ENCODE measurements at places on chromosomes 6 and 20. TPM values are rescaled to one million over a fixed set of nuclear protein-coding genes. Genes with fewer than 3 reads are reported as not detected.

Gene NR2E1
- total RNA-seq: not detected

Gene KPNA5
- 10.3 TPM for total RNA-seq

Gene HUS1B
- total RNA-seq: 0.40 TPM

Gene MACROD2
- total RNA-seq: not detected

Gene BEND6
- not detected for total RNA-seq

DNA sequence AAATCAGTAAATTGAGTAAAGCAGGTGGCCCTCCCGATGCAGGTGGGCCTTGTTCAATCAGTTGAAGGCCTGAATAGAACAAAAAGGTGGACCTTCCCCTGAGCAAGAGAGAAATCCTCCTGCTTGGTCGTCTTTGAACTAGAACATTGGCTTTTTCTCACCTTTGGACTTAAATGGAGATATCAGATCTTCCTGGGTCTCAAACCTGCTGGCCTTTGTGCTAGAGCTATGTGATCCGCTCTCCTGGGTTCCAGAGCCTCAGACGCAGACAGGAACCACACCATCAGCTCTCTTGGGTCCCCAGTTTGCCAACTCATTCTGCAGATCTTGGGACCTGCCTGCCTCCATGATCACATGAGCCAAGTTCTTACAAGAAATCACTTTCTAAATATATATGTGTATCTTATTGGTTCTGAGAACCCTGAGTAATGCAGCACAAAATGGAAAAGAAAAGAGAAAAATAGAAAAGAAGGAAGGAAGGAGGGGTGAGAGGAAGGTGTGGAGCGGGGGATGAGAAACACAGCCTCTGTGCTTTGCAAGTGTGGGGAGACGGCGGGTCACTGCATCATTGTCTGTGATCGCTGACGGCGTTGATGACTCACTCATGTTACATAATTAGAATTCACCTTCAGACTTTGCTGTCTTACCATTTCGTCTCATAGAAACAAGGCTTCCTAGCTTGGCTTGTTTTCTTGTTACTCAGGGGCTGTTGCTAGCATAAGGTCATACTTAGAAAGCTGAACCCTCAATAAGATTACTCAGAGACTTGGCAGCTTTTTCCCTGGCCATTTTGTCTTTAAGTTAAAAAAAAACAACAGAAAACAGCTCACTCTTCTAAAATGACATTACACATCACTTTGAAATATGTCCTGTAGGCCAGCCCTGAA lies 85.7 kb upstream of the NEDD9 start:
- H3K27ac ChIP-seq: peak overlapping the region; percentile 91
- DNase-seq: peak; percentile 92
- H3K27me3 ChIP-seq: no peaks in the 10 kb centered on the region
- no peak overlapping the region for H3K4me3 ChIP-seq
- peaks cover 47% of the 10 kb centered on the region for H3K36me3 ChIP-seq

GRCh38 chr20:46196990-46197389 lies 78.9 kb downstream of the CD40 start:
- DNase-seq: no peak
- H3K36me3 ChIP-seq: no peaks in the 10 kb centered on the region
- H3K27me3 ChIP-seq: peaks cover 25% of the 10 kb centered on the region
- no peak overlapping the region for H3K4me3 ChIP-seq

DNA sequence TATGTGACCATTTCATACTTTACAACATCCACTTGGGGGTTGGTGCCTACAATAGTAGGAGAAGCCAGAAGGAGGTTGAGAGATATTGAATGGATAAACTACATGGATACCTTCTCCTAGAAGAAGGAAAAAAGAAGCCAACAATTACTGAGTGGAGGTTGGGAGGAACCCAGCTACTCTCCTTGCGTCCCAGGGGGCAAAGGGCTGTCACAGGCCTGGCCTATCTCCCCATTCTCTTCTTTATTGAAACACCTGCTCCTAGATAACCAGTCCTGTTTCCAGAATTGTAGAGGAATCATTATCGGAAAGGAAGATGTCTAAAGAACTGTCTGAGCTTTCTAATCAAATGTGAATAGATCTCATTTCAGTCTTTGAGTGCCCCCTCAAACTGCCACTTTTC lies 115.1 kb downstream of the MAP7 start:
- H3K4me3 ChIP-seq: no peak overlapping the region
- no peak for DNase-seq
- H3K36me3 ChIP-seq: no peaks in the 10 kb centered on the region
- no peak overlapping the region for H3K27ac ChIP-seq
- H3K4me1 ChIP-seq: no peaks in the 10 kb centered on the region
- H3K27me3 ChIP-seq: peaks cover 6% of the 10 kb centered on the region

DNA sequence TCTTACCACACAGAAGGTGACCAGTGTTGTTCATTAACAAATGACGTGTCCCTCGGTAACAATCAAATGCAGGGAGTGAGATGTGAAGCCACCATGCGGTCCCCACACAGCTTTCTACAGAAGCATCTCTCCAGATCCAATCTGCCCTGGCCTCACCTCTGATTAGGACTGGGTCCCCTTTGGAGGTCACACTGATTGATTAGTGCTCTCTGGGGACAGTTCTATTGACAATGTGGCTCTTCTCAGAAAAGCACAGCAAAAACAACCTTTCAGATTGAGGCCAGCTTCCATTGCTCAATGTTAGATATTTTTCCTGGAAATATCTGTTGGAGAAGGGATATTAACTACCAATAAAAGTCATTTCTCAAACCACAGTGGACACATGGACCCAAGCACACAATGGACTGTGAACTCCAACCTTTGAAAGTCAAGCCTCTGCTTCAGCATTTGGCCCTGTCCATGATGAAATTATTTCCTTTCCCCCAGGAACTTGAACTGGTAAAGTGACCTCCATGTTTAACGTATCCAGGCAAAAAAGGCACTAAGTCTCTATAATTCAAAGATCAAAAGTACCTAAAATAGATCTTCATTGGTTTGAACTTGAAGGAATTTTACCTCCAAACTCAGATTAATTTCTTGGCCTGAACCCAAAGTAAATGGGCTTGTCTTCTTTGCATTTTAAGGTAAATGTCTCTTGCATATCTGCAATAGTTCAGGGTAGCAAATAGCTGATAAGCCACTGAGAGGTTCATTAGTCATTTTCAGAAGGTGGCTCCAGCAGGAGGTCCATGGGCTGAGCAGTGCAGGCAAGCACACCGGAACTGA lies 118.5 kb downstream of the FOXA2 start:
- no peak for DNase-seq
- H3K4me1 ChIP-seq: no peaks in the 10 kb centered on the region
- no peak overlapping the region for H3K4me3 ChIP-seq
- peaks cover 1% of the 10 kb centered on the region for H3K27me3 ChIP-seq

- no peak overlapping the region for H3K27ac ChIP-seq
- peaks cover 21% of the 10 kb centered on the region for H3K36me3 ChIP-seq
- peaks cover 29% of the 10 kb centered on the region for H3K4me1 ChIP-seq
- no peaks in the 10 kb centered on the region for H3K27me3 ChIP-seq
- H3K4me3 ChIP-seq: no peak overlapping the region
Measured at GRCh38 chr6:30043744-30044143, 17.3 kb upstream of the POLR1H start.

- no peaks in the 10 kb centered on the region for H3K27me3 ChIP-seq
- H3K4me1 ChIP-seq: peaks cover 4% of the 10 kb centered on the region
- no peak for DNase-seq
- H3K4me3 ChIP-seq: no peak overlapping the region
- H3K27ac ChIP-seq: no peak overlapping the region
- no peaks in the 10 kb centered on the region for H3K36me3 ChIP-seq
Measured at GRCh38 chr6:116405138-116405537, 34.4 kb downstream of the DSE start.

DNA sequence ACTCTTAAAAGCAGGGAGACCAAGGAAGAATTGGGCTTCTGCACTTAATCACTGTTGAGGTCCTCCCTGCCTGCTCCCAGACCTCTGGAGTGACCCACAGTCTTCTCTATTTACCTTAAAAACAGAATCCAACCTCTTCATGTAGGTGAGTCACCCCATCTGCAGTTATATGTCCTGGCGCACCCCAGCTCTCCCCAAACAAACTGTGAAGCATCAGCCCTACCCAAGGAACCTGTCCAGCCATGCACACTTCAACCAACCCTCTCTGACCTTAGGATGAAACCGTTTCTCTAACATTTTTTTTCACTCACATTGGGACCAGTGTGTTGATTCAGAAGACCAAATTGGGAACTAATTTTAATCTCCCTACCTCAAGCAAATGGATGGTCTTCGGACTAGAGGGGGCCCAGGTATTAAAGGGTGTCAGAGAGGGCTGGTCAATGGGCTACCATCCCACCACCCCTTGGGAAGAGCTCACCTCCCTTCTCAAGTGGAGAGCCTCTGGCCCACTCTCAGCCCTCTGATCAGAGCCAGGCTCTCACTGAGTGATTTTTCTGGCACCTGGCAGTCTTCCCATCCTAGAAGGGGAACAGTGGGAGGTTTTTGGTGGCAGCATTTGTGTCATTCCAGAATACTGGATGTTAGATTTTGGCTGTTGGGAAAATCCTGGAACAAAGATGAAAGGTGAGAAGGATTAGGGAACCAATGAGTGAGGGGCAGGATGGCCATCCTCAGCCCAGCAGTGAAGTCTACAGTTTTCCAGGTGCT lies 203.6 kb downstream of the LRFN2 start:
- H3K27ac ChIP-seq: no peak overlapping the region
- H3K36me3 ChIP-seq: no peaks in the 10 kb centered on the region
- DNase-seq: no peak
- no peak overlapping the region for H3K4me3 ChIP-seq
- H3K4me1 ChIP-seq: peaks cover 21% of the 10 kb centered on the region

DNA sequence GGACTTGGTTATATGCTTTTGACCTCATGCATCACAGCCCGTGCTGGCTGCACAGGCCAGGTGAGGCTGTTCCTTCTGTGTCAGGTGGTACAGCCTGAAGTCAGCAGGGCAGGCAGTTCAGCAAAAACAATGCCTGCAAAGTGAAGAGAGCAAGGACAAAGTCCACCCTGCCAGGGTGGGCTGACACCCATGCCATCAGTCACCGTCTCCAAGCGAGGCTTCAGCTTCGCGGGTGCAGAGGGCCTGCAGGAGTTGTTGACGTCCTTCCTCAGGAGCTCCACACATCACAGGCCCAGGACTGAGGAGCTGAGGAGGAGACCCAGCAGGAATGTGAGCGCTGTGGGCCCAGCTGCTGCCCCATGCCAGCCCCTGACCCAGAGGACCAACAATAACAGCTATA lies 111.3 kb downstream of the SASH1 start:
- H3K4me3 ChIP-seq: no peak overlapping the region
- no peak overlapping the region for H3K27ac ChIP-seq
- DNase-seq: no peak
- peaks cover 16% of the 10 kb centered on the region for H3K27me3 ChIP-seq

DNA sequence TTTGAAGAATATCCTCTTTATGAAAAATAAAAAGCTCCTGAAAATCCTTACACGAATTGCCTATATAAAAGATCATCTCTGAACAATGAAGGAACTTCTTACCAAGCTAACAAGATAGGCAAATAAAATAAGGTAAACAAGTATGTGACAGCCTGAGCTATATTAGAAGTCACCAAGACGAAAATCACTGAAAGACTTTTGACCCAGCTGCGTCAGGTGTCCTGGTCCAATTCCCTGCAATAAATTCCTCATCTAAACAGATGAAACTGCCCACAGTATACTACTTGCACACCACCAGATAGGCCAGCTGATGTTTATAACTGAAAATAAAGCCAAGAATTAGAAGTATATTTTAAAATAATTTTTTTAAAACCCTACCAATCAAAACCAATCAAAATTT lies 67.4 kb upstream of the RUNX2 start:
- peaks cover 8% of the 10 kb centered on the region for H3K4me1 ChIP-seq
- H3K36me3 ChIP-seq: peaks cover 2% of the 10 kb centered on the region
- no peak overlapping the region for H3K4me3 ChIP-seq
- DNase-seq: no peak
- H3K27ac ChIP-seq: no peak overlapping the region

- H3K27ac ChIP-seq: no peak overlapping the region
- H3K4me1 ChIP-seq: peaks cover 12% of the 10 kb centered on the region
- no peak for DNase-seq
- H3K4me3 ChIP-seq: no peak overlapping the region
- no peaks in the 10 kb centered on the region for H3K27me3 ChIP-seq
Measured at GRCh38 chr6:30903236-30903635, 4.8 kb upstream of the GTF2H4 start.

Measured in activated CD8-positive, alpha-beta T cell treated with anti-CD3 and anti-CD28 coated beads for 36 hours (primary cell).